ENCODE measurements at places on chromosomes 2 and 18.

DNA sequence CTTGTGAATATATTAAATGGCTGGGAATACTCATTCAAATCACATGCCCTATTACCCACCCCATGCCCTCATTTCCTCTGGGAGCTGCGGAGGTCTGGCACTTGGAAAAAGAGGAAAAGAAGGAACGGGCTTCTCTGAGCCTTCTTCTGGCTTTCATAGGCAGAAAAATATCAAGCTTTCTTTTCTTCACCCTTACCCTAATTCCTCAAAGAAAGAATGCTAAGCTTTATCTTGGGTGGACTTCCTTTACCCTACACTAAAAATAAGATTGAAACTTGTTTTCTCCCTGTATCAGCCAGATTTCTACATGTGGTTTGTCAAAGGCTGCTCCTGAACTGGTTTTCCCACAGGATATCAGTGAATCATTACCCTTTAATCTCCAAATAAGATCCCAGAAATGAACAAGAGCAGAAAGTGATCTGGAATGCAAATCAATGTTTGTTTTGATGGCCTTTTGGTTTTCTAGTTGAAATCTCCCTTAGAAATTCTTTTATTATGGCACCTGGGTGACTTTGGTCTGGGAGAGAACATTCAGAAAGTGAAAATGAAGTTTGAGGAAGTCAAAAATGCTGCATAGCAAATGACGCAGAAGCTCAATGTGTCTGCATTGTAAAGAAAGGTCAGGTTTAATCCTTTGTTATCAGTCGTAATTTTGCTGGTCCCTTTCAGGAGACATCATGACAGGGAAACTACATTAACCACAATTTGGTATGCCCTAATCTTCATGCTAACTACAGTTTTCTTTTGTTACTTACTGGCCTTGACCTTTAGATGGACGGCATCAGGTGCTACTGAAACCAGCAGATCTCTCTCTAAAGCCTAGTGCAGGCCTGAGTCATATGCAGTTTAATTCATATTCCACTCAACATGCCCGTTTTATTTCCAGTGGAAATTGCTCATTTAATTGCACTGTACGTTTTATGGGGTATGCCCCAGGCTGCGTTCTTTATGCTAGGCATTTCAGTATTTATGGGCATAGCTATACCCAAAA is 46.6 kb upstream of the HNRNPA3 start:
- peak; percentile 91 for DNase-seq

DNA sequence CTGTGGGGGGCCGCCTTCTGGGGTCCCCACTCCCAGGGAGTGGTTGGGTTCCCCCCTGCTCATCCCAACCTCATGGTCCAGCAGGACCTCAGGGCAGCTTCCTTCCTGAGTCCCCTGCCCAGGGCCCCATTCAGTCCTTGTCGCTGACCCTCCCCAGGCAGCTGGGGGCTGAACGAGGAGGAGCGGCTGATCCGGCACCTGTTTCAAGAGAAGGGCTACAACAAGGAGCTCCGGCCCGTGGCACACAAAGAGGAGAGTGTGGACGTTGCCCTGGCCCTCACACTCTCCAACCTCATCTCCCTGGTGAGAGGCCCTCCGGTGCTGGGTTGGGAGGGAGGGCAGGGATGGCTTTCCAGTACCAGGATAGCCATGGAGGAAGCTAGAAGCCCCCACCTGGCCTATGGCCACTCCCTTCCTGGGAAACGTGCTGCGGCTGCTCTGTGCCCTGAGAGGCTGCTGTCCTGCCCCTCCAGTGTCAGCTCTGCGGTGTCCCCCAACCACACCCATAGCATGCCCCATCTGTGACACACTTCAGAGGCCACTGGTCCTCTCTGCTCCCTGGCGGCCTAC is 497 bp downstream of the CHRND start:
- DNase-seq, result no peak

- DNase-seq, result no peak
These were observed 279.6 kb downstream of the PARD3B start for GRCh38 chr2:204824751-204825453.

DNA sequence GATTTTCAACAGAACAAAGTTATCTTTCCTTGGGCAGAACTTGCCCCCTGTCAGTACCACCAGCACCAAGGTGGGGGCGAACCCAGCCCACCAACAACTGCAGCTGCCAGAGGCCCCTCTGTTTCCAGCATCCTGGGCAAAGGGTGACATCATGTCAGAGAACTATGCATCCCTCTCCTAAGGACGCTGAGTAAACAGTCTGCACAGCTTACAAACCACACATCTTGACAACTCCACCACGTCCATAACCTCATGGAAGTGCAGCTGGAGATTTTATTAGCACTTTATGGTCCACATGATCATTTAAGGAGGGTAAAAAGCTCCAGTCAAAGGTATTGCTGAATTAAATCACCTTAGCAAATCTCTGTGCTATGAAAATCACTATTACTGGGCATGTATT is 40.4 kb downstream of the PIEZO2 start:
- no peak for DNase-seq

DNA sequence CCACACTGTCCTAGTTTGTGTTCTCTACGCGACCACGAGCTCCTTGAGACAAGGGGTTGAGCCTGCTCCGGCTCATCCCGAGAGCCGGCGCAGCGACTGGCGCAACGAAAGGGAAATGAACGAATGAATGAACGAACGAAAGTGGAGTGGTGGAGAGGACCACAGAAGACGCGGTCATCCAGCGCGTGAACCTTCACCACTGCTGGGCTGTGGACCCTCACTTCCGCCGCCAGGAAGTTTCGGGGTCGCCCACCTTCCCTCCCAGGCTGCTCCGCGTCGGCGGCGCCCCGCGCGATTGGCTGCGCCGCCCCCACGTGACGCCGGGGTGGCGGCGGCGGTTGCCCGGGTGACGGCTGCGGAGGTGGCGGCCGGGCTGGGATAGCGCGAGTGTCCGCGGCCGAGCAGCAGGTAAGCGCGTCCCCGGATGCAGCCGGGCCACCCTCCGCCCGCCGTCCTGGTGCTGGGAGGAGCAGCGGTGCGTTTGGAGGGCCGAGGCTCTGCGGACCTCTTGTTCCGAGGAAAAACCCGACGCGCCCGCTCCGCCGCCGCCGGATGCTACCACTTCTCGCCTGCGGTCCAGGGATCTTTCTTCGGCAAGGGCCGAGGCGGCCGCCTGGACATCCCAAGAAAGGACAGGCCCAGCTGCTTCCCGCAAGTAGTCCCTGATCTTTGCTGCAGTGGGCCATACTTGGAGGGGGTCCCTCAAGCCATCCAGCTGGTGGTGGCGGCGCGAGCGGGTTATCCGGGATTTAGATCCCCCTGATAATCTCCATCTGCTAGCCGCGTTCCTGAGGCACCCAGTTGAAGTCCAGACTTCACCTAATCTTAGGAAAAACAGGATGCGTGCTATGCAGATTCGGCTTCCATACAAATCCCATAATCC is at the start of gene ARMC9:
Gene ARMC9 (plus strand): TSS at position 341 of the 883 bp plus-strand sequence. CDS start 7,608 bp downstream, outside the sequence.
- DNase-seq, result peak; percentile 84

- DNase-seq, result no peak
These were observed 265.3 kb upstream of the STON1 start for GRCh38 chr2:48264627-48265026.

DNA sequence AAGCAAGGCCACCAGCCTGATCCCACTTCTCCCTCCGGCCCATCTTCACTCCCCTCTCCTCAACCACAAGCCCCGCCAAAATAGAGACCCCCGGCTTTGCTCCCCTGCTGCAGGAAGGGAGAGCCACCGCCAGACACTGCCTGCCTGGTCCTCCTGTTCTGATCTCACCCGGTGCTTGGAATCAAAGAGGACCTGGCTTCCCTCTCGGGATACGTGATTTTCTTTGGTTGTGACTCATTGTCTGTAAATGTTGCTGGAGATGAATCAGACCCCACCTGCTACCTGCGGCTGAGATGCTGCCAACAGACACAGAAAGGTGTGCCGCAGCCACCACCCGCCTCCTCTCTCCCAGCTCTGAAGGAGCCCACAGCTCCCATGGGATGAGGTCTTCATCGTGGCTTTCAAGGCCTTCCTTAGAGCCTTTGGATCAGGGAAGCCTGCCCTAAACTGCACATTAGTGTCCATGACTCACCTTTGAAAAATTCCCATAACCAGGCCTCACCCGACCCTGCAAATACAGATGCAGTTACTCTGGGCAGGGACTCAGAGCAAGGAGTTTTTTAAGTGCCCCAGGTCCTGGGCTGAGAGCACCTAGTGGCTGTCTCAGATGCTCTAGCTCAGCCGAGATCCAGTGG is 79.4 kb upstream of the ZNF532 start:
- DNase-seq, result no peak

DNA sequence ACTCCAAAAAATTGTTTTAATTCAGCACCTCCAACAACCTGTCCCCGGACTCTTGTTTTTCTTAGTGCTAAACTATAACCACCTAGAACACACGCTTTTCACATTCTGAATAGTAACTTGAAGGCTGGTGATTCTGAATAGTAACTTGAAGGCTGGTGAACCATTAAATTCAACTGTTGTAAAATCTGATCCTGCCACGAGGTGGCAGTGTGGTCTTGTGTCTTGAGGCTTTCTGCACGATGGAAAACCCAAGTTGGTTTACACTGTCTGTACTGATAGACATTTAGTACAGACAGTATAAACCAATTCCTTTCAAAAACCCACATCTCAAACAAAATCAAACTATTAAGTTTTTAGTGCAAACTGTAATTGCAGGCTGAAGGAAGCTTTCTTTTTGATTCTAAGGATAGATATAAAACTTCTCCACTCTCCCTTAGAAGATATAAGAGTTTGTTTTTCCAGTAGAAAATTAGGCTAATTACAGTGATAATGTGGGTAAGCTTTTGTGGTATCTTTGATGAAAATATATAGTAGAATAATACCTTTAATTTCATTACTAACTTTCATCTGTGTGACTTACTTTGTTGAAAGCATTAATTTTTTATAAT is 57.6 kb downstream of the VAPA start:
- peak; percentile 91 for DNase-seq

- DNase-seq, result no peak
These were observed 767 bp upstream of the CCDC102B start for GRCh38 chr18:68796936-68797690.

GRCh38 chr2:10345813-10346212 is 43.1 kb downstream of the HPCAL1 start:
- DNase-seq, result no peak

DNA sequence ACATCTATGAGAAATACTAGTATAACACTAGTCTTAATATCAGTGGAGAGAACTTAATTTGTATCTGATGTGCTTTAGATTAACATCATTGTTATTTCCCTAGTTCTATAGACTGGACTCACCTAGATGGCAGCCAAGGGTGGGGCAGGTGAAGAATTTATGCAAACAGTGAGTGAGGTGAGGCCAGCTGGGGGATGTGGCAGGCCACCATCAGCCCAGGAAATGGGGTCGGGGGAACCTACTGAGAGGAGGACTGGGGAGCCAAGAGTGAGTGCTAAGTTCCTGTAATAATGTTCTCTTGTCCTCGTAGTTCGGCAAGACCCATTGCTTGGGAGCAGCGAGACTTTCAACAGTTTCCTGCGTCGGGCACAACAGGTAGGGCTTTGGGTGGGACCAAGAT is 2.5 kb downstream of the SNX17 start:
- DNase-seq, result no peak

DNA sequence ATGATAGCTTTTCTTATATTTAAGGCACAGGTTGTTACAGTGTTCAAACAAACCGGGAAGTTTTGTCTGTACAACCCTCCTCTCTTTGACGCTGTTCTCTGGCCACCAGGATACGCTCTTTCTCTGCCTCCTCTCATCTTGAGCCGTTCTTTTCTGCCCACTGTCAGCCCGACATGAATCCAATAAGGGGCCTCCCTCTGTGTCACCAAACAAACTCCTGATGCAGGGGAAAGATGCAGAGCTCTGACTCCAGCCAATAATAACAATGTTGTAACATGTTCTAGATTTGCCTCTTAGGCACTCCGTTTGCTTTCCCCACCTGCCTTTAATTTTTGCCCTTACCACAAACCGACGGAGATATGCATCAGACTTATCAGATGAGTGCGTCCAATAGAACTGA is 449.3 kb downstream of the SLC4A3 start:
- no peak for DNase-seq

DNA sequence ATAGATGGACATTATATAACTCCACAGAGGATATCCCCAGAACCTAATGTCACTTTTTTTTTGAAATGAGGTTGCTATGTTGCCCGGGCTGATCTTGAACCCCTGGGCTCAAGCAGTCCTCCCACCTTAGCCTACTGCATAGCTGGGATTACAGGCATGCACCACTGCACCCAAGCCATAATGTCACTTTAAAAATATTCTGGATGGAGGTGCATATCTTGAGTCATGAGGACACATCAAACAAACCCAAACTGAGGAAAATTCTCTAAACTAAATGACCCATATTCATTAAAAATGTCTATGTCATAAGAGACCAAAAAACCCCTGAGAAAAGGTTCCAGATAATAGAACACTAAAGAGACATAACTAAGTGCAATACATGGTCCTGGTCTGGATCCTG is 36.3 kb downstream of the OSGEPL1 start:
- no peak for DNase-seq

DNA sequence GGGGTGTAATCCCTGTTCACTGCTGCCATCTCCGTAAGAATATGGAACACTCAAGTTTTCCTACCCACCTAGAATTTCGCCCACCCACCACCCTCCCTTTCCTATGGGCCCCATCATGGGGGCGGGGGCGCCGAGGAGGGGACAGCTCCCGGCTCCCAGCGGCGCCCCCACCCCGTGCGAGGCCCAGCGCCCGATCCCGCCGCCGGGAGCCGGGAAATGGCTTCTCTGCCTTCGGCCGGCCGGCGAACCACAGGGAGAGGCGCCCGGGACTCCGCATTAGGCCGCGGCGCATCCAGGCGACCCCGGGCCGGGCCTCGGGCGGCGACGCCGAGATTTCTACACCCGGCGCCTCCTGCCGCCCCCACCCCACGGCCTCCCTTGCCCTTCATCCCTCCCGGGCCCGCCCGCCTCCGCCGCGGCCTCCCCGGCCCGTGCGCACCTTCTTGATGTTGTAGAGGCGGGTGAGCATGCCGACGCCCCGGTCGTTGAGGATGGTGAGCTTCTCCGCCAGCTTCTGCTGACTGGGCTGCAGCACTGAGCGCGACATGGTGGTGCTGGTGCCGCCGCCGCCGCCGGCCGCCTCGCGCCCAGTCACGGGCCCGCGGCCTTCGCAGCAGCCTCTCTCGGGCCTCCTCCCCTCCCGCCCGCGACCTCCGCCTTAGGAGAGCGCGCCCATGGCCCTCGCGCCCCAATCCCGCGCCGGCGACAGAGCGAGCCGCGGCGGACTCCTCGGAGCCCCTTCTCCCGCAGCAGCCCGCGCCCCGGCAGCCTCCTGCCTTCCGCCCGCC is 510 bp downstream of the NCKAP1 start:
- DNase-seq, result peak; percentile 35

GRCh38 chr2:875687-876615 is 74.7 kb upstream of the SNTG2 start:
- DNase-seq, result no peak

DNA sequence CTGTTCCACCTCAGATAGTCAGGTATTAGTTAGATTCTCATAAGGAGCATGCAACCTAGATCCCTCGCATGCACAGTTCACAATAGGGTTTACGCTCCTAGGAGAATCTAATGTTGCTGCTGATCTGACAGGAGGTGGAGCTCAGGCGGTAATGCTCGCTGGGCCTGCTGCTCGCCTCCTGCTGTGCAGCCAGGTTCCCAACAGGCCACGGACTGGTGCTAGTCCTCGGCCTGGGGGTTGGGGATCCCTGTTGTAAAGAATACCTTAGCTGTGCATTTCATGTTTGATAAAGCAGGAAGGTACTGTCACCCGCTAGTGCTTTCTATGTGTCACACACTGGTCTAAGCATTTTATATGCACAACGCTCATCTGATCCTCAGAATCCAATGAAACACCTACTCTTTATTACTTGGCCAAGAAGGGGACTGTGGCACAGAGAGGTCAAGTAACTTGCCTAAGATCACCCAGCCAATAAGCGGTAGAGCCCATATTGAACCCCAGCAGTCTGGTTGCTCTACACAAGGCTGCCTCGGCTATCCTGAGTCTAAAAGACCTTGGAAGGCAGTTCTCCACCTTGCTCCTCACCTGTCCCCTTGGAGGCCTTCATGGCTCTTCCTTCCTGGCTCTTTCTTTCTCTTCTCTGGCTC is 35.8 kb downstream of the SLC4A3 start:
- no peak for DNase-seq

Measured in suppressor macrophage treated with lipopolysaccharide for 4 hours (primary cell).